Stomach (tissue), 19 donors: ENCODE measurements at places on chromosomes 6 and 20. TPM values are rescaled to one million over a fixed set of nuclear protein-coding genes. Genes with fewer than 3 reads are reported as not detected.

Gene C20orf202
- total RNA-seq: not detected

Gene SUMO4
- 1.2 TPM for total RNA-seq

Gene XKR7
- total RNA-seq: 0.58 TPM

Gene SGK2
- total RNA-seq: 51.4 TPM

Gene SRMS
- total RNA-seq: 0.87 TPM

Gene TRIM15
- 24.6 TPM for total RNA-seq

- DNase-seq: no peak
These were observed 125.0 kb upstream of the GRIK2 start for GRCh38 chr6:101268541-101268940.

- DNase-seq: no peak
These were observed 5.3 kb downstream of the ZBTB24 start for GRCh38 chr6:109477725-109478124.

- DNase-seq: no peak
These were observed 30.9 kb downstream of the BFSP1 start for GRCh38 chr20:17500271-17500670.

GRCh38 chr6:37779902-37780628 is 39.5 kb upstream of the ZFAND3 start:
- DNase-seq: no peak

DNA sequence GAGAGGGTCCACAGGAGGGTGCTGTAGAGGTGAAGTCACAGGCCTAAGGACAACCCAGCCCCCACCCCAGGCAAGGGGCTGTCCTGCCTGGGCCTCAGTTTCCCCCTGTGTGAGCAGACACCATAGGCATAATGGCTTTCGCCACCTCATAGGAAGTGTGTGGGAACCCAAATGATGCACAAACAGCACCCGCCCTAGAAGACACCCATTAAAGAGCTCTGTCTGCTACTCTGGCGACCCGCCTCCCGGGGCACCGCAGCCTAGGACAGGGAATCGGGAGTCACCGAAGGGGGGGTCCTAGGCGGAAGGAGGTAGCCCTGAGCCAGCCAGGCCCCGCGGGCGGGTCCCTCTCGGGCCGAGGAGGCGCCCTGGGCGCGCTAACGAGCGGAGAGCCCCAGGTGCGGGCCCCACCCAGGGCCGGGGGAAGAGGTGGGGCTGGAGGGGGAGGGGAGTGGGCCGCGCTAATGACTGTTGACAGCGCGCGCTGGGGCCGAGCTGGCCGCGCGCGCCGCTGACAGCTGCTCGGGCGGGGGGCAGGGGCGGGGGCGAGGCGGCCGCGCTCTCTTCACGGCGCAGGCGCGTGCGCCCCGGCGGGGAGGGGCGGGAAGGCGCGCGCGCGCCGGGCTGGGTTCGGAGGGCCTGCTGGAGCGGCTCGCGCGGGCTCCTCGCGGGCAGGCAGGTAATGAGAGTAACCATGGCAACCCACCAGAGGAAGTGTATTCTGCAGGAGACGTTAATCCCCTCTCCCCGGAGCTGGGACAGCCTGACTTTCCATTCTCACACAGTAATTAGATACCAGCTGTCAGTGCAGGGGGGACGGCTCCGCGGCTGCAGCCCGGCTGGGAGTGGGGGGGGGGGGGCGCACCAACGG is 48.9 kb downstream of the NOL4L start:
- peak; percentile 91 for DNase-seq

DNA sequence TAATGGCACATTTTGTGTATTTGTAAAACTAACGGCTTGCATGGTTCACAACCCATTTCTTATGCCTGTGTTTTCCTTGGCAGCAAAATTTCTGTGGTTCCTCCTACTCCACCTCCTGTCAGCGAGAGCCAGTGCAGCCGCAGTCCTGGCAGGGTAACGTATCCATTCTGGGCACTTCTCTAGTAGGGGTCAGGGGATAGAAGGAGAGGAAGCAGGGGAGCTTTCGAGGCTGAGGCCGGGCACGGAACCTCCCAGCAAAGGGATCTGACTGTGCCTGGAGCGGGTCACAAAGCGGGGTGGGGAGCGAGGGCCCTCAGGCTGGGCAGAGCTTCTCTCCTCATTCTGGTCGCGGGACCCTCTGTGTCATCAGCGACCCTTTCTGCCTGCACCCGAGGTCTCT is 58.4 kb downstream of the SYTL3 start:
- peak; percentile 67 for DNase-seq

DNA sequence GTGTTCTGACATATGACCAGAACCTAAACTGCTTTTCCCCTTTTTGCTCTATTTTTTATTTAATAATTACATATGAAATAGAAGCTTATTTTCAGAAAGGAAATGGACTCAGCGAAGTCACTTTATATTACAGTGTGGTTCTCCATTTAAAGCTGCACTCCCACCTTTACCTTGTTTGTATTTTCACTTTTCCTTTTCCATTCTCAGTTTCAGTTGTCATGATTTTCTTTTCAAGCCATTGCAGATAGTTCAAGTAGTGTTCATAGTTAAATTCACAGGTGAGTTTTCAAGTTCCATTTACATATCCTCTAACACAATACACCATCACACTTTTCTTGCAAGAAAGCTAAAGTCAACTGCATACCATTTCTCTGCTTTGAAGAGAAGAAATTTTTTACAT is 400.2 kb downstream of the HACE1 start:
- DNase-seq: no peak

GRCh38 chr20:58992911-58993310 is 11.9 kb downstream of the NELFCD start:
- DNase-seq: no peak

DNA sequence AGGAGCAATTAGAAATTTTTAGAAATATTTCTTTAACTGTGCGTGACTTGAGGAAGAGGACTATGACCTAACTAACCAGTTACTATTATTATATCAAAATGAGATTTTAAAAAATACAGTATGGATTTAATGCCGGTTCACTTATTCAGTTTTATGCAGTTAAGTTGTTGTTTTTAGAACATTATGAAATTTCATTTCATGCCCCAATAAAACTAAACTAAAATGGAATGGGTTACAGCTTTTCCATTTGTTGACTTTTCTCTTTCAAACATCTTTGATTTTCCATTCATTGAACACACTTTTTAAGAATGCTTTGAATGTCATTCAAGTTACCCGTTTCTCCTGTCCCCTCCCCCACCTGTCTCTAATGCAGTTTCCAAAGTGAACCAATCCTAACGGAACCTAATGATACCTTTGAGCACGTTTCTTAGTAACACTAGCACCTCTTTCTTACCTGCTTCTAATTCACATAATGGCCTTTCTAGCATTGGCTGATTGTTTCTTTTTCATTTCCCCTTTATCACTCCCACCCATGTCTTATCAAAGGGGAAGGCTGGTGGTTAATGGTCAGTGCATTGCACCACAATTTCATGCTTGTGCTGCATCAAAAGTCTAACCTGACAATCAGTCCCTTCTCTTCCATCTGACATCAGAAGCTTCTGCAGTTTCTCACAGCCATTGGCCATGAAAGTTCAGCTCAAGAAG is 262.2 kb upstream of the TAB2 start:
- no peak for DNase-seq

DNA sequence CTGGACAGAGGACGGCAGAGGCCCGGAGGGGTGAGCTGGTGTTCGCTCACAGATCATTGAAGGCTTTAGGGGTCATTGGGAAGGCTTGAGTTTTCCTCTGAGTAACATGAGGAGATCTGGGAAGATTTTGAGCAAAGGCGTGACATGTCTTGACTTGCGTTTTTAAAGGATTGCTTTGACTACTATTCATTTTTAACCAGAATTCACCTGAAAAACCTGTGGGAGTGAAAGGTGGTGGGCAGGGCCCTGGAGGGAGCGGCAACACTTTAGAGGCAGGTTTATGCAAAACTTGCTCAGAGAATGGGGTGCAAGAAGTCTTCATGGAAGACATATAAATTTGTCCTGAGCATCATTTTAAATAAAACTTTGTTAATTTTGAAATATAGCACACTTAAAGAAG is 72.2 kb upstream of the EEF1E1 start:
- DNase-seq: no peak

- no peak for DNase-seq
These were observed 20.8 kb upstream of the TM9SF4 start for GRCh38 chr20:32088759-32089158.

DNA sequence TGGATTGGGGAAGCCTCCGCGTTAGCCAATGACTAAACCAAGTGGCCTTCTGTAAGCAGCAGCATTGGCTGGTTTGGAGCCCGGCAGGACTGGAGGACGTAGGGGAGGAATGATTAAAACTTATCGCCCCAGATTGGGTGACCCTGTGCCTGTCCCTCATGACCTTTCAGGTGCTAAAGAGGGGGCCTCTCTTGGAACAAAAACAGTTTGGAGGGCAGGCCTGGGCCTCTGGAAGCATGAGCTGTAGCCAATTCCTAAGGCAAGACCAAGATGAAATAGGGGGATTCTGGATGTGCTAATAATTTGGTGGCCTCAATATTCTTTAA is 1.4 kb downstream of the GMPR start:
- no peak for DNase-seq

GRCh38 chr6:73688351-73688750 is 7.7 kb upstream of the CD109 start:
- no peak for DNase-seq

GRCh38 chr6:163943607-163944385 is 529.3 kb downstream of the QKI start:
- peak; percentile 89 for DNase-seq

DNA sequence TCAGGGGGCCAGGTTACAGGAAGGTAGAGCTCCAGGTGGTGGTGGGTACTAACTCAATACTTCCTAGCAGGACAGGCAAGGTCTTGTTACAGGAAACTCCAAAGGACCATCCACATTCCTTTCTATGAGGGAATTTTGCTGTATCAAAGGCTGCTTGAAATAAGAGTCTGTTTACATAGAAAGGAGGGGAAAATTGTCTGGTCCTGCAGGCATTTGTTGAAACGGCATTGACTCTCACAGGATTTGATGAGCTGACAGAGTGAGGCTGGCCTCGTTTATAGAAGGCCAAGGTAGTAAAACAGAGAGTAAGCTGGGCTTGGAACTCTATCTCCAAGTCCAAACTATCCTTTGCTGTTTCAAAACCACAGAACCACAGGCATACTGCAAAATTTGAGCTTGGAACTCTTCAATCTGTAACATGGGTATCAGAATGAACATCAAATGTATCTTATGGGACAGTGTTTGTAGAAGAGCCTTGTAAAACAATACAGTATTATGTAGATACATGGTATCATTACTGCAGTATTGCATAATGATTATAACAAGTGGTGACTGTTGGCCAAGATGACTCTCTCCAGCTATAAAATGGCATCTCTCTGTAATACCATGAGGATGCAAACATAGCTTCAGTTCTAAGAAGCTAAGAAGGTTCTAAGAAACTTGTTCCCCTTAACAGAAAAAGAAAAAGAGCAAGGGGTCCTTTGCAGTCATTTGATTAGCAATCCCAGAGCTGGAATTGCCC is 61.5 kb downstream of the TRAM2 start:
- no peak for DNase-seq

- DNase-seq: peak; percentile 87
These were observed 47.6 kb downstream of the PPP1R3G start for GRCh38 chr6:5132731-5133130.

GRCh38 chr6:14711056-14711703 is 534.7 kb upstream of the JARID2 start:
- peak; percentile 44 for DNase-seq

DNA sequence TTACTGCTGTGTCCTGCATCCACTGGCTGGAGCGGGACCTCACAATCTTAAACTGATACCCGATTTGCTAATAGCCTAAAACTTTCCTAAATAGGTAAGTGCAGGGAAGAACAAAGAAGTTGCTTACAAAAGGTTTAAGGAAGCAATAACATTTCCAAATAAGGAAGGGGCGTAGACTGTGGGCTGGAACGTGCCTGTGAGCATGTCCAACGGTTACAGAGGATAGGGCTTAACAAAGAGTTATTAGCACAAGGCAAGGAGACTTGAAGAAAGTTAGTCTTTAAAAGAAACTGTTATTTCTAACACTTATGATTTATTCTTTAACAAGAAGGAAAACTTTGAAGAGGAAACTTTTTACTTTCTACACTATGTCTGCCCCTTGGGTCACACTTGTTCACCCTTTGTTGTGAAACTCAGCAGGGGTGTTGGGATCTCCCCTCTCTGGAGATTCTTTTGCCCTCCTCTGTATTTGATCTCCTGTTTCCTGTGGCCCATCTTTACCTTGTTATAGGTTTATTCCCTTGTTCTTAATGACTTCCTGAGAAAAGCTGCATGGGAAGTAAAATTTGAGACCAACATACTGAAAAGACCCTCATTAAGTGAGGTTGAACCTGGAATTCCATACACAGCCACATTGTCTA is 28.7 kb downstream of the KAT14 start:
- no peak for DNase-seq

DNA sequence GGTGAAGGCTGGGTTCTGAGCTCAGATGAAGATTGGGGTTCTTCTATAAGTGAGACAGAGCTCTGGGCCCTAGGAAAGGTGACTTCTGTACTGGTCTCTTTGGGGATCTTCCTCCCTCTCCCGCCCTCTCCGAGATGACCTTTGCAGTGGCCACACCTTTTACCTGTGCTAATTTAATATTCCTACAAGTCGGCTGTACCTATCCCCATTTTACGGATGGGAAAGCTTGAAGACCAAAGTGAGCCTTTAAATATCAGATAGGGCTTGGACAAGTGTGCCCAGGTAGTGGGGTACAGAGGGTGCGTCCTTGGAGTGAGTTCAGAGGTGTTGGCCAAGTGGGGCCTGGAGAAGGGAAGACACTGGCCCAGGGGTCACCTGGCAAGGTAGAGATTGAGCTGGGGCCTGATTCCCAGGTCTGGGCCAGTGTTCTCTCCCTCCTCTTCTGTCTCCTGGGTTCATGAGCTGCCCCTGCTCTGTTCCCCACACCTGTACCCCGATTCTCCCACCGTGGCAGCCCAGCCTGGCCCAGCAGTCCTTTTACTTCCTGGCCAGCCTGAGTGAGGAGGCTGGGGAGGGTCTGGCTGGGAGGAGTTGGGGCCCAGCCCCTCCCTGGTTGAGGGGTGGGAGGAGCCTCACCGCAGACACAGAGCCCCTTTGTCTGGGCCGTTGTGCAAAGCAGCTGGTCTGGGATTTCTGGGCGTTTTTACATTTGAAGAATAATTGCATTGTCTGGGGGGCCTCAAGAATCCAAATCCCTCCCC is 152.1 kb upstream of the RNF24 start:
- no peak for DNase-seq

DNA sequence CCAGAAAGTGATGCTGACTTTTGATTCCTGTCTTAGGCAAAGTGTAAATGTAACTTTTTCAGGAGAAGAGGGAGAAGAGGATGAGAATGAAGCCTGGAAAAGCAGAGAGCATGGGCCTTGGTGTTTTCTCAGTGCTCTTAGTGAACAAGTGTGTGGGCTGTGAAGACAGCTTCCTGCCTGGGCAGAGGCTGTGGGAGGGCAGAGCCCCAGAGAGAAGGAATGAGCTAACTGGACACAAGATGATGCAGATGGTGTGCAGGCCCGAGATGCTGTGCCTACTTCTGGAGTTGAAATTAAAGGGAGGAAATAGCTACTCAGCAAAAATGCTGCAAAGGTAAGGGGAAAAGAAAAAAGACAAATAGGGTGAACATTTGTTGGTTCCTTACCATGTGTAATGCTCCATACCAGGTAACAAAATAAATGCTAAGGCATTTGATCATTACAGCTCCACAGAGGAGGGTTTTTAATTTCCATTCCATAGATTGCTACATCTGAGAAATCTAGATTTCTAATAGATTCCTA is 87.0 kb upstream of the CEP162 start:
- DNase-seq: no peak
